ENCODE measurements at places on chromosomes 2 and 18.

- DNase-seq = no peak
These were observed 94.5 kb upstream of the CCDC150 start for GRCh38 chr2:196544906-196545433.

DNA sequence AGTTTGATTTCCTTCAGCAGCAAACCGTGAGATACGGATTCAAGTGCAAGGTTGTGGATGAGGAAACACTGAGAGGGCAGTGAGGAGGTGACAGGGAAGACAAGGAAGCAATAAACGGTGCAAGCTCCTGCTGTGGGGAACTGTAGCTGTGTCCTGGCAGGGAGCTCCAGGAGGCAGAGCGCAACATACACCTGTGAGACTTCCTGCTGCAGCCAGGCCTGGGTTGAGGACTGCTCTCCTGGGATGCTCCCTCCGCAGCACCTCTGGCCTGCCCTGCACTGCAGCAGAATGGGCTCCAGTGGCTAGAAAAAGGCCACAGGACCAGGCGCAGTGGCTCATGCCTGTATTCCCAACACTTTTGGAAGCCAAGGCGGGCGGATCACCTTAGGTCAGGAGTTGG, 85.5 kb downstream of the MRO start:
- DNase-seq = no peak

DNA sequence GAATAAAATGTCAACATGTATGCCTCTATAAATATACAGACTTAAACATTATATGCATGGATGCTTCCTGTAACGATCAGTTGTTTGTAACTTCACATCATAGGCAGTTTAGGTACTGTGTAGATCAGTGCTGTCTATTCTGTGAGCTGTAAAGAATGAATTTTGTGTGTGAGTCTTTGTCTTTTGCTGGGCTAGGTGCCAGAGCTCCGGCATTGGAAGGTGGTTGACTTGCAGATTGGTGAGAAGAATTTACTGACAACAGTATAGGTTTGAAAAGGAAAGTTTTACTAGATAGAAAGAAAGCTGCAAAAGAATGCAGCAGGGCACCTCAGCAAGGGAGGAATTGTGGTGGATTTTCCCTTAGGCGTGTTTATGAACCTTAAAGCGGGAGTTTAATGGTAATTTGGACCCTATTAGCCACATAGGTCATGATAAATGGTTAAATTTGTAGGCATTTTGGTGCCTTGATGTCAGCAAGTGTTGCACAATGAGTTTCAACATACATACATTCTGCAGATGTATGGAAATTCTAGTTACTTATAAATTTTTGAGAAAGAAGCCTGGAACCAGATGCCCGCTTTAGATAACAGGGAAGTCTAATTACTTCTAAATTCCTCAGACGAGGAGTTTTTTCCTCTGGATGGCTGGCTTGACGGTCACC, 6.7 kb upstream of the QPCT start:
- peak; percentile 63 for DNase-seq

DNA sequence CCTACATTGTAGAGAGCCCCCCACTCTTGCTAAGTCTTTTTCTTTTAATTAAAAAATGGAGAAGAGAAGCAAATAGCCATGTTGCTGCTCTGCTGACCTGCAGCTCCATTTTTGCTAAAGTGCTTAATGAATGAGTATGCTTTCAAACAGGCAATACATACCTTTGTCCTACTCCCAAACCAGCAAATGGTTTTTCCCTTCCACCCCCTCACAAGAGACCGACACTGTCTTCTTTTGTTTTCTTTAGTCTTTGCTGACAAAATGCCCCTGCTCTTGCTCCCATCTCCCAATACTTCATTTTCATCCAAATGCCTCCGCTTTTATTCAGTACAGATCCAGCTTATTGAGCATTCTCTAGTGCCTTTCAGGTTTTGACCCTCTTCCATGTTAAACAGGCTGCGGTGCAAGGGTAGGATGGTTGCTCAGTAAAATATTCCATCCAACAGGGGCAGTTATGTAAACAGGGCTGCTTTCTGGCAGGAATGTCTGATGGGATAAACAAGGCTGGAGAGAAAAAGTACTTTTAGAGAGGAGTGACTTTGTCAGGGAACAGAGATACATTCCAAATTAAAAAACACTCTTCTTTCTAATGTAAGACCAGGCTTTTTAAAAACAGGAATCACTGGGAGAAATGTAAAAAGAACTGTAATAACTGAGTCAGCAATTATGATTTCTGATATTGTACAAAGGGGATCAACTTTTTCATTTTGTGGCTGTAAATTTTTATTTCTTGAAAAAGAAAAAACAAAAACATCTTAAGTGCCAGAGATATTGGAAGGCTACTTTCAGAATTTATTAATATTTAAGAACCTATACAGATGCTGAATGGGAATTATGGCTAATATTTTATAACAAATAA, 136.8 kb downstream of the MEP1B start:
- DNase-seq = peak; percentile 54

DNA sequence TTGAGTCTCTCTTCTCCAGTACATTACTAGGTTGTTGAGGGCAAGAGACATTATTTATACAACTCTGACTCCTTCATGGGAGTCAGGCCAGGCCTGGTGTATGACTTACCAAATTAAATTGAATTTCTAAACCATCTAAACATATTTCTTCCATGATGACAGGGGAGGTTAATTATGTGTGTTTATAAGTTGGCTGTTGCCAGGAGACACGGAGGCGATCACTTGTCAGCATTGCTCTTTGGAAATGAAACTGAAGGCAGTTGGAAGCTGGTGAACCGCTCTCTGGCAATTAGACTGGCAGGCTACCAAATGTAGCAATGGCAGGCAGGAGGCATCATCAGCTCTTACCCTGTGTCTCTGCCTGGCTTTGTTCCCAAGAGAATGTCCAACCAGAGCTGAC, 241.4 kb downstream of the KCNS3 start:
- DNase-seq = no peak

DNA sequence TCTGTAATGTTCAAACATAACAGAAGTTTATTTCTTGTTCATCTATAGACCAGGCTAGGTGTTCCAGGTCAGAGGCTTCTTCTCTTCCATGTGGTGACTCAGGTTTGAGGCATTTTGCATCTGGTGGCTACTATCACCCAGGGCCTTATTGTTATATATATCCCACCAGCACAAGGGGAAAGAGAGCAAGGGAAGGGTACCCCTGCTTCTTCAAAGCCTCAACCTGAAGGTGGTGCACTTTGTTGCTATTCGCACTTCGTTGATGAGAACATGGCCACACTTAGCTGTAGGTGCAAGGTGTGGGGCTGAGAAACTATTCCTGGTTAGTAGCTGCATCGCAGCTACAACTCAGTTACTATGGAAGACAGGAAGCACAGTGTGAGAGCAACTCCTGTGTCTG, 27.4 kb upstream of the SLC3A1 start:
- DNase-seq = no peak

- DNase-seq = no peak
These were observed 48.8 kb upstream of the REL start for GRCh38 chr2:60832621-60833020.

DNA sequence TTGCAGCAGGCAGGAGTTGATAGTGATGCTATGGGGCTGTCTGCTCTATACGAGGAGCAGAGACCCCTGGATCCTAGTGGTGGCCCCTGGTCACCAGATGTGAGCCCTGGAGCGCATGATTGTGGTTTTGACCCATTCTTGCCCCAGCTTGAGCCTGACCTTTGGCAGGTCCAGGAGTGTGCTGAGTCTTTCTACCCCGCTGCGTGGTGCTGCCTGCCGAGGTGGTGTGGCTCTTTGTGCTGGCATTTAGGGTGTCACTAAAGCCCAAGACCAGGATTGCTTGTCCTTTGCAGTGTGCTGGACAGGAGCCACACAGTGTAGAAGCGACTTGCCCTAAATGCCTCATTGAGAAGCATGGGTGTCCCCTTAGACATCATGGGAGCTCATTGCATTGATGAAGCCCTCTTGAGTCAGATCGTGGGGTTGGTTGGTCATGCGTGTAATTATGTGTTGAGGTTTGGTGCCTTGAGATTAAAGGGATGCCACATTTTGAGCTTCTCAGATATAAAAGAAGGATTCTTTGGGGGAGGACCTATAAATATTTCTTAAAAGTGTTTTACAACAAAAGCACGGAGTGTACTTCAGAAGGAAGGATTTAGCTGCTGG, 88.3 kb downstream of the AGAP1 start:
- no peak for DNase-seq

DNA sequence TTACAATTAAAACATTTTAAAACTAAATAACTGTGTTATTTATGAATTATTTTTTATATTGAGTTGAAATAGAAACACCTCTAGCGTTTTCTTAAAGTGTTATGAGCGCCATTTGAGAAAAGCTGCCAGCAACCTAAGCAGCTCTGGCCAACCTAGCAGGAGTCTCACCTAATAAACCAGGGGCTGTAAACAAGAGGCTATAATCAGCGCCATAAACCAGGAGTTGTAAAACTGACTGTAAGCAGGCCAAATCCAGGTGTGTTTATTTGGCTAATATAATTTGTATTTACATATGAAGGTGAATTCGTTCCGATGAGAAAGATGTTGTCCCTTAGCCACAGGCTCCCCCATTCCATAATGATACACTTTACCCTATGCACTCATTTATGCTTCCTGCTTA, 34.7 kb downstream of the LRRTM1 start:
- DNase-seq = no peak

DNA sequence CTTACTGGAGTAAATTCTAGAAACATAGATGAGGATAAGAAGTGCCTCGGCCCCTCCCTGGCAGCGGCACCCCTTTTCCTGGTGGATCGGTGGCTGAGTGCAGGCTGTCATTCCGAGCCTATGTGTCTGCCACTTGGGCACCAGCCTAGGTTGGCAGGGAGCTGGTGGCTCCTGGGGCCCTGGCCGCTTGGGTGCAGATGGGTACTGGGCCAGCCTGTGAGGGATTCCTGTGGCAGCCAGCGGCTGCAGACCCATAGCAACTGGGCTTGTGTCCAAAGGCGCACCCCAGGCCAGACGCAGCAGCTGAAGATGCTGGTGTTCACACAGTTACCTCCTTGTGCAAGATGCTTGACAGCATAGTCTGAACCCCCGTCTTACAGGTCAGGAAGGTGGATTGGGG, 2.8 kb downstream of the SNORC start:
- DNase-seq = peak; percentile 72

DNA sequence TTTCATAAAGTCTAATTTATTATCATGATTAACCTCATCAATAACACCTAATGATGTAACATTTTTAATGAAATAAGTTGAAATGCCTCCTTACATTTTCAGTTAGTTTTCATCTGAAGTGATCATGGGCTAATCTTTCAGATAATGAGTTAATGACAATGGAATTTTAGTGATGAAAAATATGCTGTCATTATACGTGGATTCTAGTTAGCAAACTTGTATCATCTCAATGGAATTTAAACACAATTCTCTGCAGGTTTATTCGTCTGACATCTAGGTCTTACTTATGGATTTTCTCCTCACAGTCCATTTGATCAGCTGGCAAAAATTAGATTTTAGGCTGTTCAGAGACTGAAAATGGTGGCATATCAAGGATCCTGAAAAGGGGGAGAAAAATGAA, 885.0 kb downstream of the SLC4A3 start:
- no peak for DNase-seq

- peak; percentile 66 for DNase-seq
These were observed 32.9 kb upstream of the CCDC93 start for GRCh38 chr2:118046634-118047210.

DNA sequence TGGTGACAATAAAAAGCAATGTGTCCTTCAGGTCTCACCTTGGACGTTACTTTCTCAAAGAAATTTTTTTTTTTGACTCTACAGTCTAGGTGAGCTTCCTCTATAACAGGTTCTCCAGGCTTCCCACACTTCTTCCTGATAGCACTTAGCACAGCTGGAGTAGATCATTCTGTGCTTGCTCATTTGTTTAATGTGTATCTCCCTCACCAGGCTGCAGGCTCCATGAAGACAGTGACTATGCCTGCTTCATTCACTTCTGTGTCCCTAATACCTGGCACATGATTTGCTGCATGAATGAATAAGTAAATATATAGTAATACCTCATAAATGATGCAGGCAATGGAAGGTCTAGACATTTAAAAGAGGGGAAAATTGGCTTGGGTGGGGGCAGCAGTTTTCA, 109.9 kb upstream of the CD302 start:
- DNase-seq = no peak

- peak; percentile 49 for DNase-seq
These were observed 666.4 kb upstream of the ZEB2 start for GRCh38 chr2:145186303-145186702.

- no peak for DNase-seq
These were observed 9.0 kb upstream of the TET3 start for GRCh38 chr2:73975731-73976130.

DNA sequence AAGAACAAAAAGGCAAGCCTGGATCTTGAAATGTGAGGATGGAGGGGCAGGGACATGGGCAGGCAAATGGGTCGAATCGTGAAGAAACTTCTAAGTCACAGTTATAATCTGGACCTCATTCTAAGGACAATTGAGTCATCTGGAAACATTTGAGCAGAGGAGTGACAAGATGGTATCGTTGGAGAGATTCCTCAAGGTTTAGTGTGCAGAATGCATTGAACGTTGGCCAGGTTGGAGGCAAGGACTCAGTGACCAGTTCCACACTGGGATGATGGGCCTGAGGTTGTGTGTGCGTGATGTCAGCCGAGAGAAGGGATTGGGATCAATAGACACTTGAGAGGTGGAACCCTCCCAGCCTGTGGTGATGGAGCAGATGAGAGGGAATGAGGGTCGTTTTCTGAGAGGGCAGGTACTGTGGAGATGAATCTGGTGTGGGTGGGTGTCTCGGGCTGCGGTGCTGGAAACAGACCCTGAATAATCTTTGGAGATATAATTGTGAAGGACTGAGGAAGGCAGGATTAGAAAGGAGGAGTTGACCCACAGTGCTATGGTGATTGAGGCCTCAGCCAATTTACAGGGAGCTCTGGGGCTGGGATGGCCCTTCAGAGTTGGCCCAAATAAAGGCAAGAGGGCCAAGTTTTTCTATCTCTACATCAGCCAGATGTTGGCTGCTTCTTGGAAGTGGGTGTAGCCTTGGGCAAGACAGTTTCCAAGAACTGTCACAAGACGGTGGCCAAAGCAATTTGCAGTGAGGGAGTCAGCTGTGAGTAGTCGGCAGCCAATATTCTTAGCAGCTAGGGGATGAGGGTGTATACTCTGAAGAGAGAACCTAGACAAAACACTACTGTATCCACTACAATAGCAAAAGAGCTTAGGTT, 5.8 kb upstream of the ZNF532 start:
- no peak for DNase-seq

GRCh38 chr2:58081000-58081399, 34.4 kb downstream of the VRK2 start:
- no peak for DNase-seq

- DNase-seq = peak; percentile 17
These were observed 18.3 kb downstream of the ROCK2 start for GRCh38 chr2:11325961-11326676.

GRCh38 chr2:205040323-205040722, 495.0 kb downstream of the PARD3B start:
- no peak for DNase-seq

- peak; percentile 56 for DNase-seq
These were observed 59.3 kb downstream of the ARHGEF33 start for GRCh38 chr2:38948995-38949394.

GRCh38 chr18:42614619-42615293, 500.7 kb downstream of the RIT2 start:
- peak; percentile 78 for DNase-seq

GRCh38 chr2:194491409-194492115, 1165.5 kb upstream of the SLC39A10 start:
- no peak for DNase-seq

- no peak for DNase-seq
These were observed 11.3 kb upstream of the AGXT start for GRCh38 chr2:240857039-240858008.

Data from pons (tissue), 1 donor.